ACHN (cell line): ENCODE measurements at places on chromosomes 7 and 10.

DNA sequence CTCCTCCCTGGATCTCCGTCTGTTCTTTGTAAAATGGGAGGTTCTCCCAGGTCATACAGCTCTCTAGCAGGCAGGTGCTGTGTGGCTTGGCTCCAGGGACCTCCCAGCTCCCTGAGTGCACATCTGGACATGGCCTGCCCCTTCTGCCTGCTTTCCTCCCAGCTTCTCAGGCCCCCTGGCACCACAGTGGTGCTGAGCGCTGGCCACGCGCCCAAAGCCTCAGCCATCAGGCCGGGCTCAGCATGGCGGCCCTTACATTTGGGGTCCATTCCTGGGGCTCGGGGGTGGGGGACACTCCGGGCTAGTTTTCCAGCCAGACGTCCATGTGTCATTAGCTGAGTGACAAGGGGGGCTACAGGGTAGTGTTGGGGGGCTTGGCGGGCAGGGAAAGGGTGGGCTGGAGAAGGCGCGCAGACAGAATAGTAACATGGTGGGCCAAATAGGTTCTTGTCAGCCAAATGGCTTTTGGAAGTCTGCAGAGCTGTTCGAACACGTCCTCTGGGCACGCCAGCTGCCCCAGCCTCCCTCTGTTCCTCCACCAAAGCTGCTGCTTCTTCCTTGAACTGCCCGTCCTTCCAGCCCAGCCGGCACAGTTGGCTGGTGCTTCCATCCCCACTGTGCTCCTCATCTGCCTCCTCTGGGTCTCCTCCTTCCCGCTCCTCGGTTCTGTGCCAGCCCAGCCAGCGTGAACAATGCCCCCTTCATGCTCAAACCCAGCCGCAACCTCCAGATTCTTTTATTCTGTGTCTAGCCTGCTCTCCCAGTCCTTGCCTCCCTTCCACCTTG is 65.9 kb downstream of the GOLGA7B start:
- DNase-seq: no peak

DNA sequence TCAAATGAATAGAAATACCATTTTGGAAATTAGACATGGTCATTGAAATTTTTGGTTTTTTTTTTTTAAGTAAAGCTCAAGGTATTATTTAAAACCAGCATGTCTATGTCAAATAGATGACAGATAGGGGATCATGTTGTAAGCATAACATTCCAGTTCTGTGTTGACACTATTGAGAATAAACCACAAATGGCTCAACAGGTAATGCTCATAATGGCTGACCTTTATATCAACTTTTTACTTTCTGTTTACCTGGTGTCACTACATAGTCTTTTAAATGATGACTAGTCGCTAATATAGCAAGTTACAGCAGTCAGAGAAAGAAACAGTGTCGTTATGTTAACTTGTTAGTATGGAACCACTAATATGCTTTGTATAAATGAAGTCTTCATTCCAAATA is 616.0 kb downstream of the GATA3 start:
- no peak for DNase-seq

GRCh38 chr7:43463401-43463980 is 119.4 kb upstream of the STK17A start:
- DNase-seq: no peak

DNA sequence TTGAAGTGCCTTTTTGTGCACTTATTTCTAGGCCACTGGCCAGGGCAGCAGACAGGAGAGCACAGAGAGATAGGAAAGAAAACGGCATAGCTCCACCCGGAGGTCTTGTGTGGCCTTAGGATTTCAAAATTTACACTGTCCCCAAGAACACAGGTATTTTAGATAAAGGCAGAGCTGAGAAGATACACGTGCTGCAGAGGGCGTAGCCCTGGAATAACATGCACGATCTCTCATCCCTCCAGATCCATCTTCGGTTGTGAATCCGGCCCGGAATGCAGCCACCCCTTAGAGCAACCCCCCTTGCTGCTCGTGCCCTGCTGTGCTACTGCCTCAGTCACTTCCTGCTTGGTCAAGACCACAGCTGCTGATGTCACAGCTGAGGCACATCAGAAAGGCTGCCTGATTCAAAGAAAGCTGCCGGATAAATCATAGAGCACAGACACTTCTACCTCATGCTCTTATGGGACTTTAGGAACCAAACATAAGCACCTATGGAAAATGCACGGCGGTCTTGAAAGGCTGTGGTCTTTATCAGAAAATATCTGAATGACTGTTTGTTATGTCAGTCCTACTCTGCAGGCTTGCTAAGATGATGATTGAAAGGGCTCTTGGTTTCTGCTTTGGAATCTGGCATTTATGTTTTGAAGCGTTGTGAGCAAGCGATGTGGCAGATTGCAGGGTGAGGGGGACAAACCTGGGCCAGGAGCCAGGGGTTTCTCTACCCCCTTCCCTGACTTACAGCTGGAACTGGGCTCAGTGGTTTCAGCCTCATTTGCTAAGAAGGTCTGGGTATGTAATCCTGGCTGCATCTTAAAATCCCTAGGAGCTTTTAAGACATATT is 152.0 kb downstream of the SVIL start:
- peak; percentile 20 for DNase-seq

DNA sequence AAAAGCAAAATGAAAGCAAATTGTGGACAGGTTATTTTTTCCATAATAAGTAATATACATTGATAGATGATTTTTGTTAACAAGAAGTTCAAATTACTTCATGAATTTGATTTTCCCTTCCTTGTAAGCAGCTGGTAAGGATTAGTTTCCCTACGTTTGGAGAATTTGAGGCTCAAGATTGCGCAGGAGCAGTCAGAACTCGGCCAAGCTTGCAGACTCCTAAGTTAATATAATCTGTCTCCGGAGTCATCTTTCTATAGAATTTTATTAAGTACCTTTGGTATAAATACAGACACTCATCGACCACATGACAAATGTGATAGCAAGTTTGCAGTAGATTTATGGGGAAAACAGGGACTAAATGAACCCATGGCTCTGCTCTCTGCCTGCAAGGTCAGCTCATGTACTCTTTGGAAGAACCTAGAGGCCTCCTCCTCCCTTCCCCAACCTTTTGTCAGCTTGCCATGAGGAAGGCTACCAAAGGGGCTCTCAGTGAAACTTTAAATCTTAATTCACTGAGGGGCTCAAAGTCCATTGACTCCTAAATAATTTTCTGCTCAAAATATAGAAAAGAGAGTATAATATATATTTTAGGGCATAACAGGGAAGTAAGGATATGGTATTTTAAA is 89.2 kb upstream of the CTTNBP2 start:
- no peak for DNase-seq

DNA sequence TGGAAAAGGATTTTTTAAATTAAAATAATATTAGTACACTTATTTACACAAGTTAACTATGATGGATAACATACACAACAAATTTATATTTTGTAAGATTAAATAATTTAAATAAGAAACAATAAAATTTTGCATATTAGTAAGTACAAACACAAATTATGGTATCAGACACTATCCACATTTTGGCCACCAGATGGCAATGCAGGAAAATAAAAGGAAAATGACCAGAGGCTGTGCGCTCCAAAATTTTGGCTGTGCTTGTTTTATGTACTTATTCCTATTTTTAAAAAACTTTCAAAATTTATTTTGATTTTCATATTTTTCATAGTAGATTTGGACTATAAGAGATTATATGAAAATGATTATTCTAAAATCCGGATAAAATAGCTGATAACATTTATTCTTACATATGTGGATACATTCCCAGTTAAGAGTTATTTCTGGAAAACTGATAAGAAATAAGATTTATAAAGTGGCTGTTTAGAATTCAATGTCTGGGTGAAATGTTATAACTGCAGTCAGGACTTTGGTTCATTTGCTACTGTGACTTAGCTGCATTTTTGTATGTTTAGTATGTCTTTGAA is 274.7 kb upstream of the HGF start:
- peak; percentile 71 for DNase-seq

GRCh38 chr10:113158183-113158582 is 208.1 kb downstream of the TCF7L2 start:
- no peak for DNase-seq

DNA sequence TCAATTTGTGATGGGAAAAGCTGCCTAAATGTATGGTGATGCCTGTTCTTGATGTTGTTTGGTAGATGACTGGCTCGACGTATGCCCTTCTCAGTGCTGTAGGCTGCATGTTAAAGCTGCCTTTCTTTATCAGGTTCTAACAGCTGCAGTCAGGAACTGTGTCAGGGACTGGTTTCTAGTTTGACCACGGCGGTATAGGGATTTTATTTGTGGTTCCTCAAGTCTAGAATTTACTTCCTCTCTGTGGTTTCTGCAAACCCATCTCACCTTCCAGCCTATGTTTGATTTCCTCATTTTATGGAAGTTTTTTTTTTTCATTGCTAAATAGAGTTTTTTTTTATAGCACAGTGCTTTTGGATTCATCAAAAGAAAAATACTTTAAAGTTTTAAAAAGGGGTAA is 26.5 kb downstream of the LMTK2 start:
- peak; percentile 43 for DNase-seq

DNA sequence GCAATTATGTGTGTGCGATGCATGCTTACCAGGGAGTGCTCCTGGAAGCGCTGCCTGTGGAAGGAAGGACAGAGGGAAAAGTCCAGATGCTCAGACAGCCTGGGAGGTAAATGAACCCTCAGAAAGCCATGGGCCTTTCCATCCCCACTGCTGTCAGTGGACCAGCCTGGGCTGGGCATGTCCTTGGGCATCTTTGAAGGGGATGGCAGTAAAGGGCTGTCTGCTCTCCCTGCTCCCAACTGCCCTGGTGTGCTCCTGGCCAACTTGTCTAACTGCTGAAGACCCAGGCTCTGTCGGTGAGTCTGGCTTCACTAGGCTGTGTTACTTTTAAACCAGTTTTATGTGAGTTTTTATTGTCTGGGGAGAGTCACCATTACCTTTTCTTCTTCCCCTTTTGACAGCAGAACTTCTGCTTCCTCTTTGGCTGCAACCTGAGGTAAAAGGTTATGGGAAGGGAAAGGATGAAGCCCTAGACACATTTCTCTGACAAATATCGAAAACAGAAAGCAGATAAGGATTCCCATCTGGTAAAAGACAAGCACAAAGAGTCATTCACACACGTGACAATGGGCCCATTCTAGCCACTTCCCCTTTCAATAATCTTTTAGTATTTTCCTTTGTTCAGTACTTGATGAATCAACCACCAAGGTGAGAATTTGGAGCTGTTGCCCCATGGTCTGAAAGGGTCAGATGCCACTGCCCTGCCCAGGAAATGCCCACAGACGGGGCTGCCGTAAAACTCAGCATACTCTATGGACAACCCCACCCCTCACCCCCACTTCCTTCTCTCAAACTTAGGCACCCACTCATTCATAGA is 27.6 kb upstream of the PIK3AP1 start:
- no peak for DNase-seq

DNA sequence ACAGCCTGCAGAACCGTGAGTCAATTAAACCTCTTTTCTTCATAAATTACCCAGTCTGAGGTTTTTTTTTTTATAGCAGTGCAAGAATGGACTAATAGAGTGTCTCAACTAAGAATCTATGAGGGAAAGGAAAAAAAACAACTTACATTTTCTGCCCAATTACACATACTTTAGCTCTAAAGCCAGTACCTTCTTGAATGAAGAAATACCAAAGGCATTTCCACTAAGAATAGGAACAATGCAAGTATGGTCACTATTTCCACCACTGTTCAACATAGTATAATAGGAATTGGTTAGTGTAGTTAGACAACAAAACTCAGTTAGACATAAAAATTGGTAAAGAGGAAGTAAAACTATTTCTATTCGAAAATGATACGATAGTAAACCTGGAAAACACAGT is 37.6 kb downstream of the MICU1 start:
- DNase-seq: no peak

DNA sequence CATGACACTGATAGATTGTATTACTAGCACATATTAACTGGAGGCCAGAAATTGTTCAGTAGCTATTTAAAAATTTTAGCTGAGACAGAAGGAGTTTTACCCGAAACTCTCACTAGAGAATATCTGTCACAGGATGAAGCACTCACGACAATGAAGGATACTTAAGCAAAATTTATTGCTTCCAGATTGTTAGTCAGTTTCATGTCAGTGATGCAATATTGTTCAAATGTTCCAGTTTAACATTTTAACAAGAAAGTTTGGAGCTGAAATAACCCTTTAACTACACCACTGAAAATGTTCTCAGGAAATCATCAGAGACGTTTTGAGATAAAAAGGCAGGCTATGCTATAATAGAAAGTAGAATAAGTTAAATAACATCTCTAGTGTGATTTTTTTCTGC is 15.0 kb upstream of the CADPS2 start:
- no peak for DNase-seq

DNA sequence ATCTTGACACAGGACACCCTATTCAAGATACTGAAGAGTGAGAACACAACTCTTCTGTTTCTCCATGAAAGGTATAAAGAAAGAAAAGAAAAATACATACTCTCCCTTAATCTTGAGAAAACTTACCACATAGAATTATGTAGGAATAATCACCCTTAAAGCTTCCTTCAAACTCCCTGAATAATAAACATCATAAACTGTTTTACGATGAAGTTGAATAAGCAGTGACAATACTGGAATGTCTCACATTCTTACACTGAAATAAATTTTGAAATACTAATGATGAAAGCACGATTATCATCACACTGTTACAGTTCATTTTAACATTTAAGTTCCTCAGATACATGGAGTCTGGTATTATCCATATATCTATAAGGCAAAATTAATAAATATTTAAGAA is 306.2 kb downstream of the IPMK start:
- DNase-seq: no peak

- DNase-seq: no peak
Measured at GRCh38 chr10:123906296-123906695, 14.7 kb upstream of the CPXM2 start.

DNA sequence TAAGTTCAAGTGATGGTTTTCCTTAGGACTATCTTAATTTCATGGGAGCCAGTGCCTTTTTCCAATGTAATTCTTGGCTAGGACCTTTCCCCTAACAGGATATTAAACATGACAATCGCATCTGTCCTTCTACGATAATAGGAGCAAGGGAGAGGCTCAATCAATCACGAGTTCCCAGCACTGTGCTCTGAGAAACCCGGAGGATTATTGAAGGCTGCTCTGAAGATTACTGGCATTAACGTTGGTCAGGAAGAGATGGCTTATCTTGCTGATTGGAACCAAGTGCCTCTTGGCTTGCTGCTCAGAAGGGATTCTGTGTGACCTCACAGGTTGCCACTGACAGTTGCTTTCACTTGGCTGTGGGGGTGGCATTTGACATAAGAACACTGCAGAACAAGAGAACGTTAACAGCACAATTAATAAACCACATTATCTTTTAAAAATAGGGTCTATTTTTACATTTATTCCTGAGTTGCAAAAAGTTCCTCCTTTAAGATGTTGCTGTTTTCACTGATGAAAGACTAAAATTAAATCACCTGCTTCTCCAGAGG is 252.1 kb upstream of the TAC1 start:
- no peak for DNase-seq

GRCh38 chr7:16526742-16527540 is at the start of gene LRRC72:
Gene LRRC72, plus strand, starts transcription at chr7:16526825. Its CDS starts 128 bp downstream, at chr7:16526953.
- no peak for DNase-seq

DNA sequence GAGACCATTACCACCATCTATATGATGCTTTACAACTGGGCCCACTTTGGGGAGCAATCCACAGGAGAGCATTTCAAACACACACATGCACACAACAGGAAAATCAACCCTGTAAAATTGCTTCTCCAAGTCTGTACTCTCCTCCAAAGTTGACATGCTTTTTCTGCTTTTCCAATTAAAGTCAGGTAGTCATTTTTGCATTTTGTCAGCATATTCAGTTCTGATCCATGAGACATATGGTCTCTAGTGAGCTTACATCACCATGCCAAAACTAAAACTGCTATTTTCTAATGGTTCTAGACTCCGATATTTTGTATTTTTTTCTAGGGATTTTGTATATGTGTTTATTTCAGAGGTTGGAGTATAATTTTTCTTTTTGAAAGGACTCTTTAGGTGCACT is 373.5 kb upstream of the LRRTM3 start:
- DNase-seq: no peak
